Stimulated activated CD4-positive, alpha-beta T cell treated with anti-CD3 and anti-CD28 coated beads, Interleukin-12 subunit alpha, Interleukin-12 subunit beta, amount 100 ng/mL, for 24 hours (primary cell): ENCODE measurements at places on chromosomes 12 and 14.

DNA sequence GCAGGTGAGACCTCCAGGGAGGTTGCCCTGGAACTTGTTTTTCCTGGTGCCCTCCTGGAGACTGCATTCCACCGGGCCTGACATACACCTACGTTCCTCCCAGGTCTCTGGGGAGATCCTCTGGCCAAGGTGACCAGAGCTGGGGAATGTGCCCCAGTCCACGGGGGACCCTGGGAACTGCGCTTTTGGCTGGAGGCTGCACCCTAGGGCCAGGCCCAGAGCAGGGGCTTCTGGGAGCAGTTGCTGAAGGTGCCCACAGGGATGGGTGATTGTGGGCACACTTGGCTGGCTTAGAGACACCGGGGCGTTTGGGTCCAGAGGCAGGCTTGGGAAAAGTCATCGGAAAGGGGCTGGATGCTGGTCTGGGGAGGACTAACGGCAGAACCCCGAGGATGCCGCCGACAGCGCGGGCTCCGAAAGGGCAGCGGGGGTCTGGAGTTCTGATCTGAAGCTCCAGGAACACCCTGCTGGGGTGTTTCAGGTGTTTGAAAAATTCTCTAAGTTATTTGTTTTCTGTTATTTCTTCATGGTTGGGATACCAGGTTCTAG lies 36.5 kb upstream of the TDRD9 start:
- DNase-seq, result no peak

DNA sequence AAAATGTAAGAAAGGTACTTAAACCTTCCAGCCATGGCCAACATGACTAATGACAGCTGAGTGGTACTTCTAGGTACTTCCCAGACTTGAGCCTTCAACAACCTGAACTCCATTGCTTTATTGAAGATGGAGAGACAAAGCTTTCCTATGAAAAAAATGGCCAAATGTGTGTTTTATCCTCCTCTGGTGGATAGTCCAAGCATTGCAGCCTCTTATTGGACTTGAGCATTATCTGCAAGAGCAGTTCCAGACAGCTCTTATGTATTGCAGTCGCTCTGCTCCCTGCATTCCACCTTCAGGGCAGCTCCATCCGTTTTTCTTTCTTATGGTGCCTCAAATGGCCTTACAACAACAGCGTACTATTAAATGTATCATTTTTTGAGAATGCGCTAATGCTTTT lies 588.2 kb downstream of the NRXN3 start:
- no peak for DNase-seq

- DNase-seq, result no peak
Observed at GRCh38 chr14:79745046-79745445, 466.3 kb downstream of the DIO2 start.

DNA sequence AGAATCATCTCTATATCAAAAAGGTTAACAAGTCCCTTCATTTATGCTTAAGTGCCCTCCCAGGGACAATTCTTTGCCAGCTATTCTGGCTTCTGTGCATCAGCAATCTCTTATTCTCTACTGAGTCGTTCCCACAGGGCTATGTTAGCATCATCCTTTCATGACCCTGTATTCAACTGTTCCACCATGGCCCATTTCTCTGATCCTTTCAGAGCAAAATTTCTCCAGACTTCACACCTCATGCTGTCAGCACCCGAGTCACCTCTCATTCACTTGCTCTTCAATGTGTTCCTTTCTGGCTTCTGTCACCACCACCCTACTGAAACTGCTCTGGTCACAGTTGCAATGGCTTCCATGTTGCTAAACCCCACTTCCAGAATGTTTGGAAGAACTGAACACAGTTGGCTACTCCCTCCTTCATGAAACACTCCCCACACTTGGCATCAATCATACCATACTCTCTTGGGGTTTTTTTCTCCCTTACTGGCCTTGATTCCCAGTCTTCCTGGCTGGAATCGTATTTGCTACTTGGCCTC lies 159.5 kb upstream of the HMGA2 start:
- DNase-seq, result no peak

DNA sequence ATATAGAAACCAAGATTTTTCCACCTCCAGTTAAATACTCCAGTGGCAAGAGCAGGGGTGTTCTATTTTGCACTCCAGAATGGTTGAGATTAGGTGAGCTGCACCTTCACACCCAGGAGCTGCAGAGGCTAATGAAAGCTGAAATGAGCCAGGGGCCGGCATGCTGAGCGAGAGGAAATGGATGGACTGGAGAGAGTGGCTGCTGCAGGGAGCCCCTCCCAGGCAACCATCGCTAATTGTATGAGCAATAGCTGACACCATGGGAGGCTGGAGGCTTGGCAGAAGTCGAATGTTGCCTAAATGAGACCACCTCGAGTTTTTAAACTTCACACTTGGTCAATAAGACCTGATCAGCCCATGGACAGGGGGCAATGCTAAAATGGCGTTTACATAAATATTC lies 301.8 kb upstream of the TMPO start:
- DNase-seq, result no peak

GRCh38 chr12:7304456-7304855 lies 584 bp downstream of the ACSM4 start:
- no peak for DNase-seq

- no peak for DNase-seq
Observed at GRCh38 chr14:71647086-71647784, 285.0 kb upstream of the RGS6 start.
